CD14-positive monocyte (primary cell): ENCODE measurements at places on chromosomes 1 and 21.
A peak's percentile ranks its signal among the peaks of the same experiment; 100 is the strongest.

GRCh38 chr1:227072991-227073390 lies 132.9 kb downstream of the COQ8A start:
- no peak for DNase-seq

DNA sequence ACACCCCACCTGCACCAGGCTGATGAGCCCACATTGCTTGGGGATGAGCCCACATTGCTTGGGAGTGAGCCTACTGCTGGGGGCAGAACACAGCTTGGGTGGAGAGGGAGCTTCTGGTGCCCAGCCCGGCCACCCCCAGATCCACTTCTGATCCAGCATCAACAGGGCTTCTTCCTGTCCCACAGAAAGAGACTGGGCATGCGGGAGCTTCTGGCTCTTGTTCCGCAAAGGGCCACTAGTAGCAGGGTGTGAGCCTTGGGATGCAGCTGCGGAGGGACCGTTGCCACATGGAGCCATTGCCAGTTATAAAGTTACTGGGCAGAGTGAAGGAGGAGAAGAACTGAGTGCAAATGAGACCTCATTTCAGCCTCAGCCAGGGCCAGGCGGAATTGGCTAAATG lies 36.3 kb downstream of the PKP1 start:
- no peak for DNase-seq

DNA sequence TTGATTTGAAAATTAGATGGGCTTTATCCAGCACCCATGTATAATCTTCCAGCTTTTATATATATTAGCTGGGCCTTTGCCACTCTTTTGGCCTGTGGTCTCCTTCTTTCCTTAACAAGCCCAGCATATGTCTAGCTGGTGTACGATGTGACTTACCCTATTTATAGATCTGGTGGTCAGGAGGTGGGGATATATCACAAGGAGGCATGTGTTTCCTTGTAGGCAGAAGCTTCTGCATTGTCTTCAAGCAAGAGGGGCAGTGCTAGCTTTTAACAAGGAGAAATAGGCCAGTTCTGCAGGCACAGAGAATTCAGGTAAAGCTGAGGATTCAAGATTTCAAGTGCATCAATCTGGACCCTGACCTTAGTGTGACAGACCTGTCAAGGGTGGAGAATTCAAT lies 38.0 kb upstream of the DNASE2B start:
- no peak for DNase-seq

DNA sequence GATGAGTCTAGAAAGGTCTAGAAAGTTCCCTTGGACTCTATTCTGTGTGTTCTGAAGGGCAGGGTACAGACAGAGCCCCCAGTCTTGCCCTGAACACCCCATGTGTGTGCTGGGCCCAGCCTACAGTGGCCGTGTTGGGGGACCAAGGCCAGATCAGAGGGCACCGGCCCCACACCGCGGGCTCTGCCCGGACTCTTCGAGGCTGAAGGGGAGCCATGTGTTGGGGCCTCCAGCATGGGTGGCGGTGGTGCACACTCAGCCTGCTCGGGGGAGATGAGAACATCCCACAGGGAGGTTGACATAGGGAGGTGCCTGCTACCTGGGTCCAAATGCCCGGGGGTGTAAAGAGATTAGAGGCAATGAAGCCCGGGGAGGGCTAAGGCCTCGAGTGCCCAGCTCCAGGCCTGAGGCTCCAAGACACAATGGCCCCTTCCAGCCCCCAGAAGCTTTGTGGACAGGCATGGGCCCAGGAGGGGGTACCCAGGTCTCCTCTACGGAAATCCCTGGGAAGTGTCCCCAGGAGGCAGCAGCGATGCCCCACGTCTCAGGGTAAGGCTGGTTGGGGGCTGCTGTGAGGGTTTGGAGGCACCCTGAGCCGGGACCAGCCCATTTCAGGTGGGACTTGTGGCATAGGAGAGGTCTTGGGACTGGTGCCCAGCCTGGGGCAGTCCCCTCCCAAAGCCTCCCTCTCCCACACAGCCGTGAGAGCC lies 12.1 kb downstream of the ARHGEF16 start:
- no peak for DNase-seq

DNA sequence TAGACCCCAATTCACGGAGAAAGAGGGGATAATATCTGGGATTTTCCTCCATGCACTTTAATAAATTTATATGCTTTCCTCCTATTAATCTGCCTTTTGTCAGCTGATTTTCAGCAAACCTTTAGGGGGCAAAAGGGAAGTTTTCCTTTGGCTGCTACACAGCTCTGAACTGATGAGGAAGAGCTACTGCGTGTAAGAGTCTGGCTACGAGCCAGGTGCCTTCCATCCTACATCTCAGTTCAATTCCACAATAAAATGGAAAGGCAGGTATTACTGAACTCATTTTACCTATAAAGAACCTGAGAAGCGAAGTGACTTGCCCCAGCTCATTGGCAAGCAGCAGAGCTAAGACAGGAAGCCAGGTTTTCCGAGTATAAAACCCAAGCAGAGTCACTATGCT lies 28.3 kb upstream of the ZNF326 start:
- no peak for DNase-seq

- peak; percentile 24 for DNase-seq
Observed at GRCh38 chr1:39544327-39544726, 32.3 kb downstream of the PABPC4 start.

- DNase-seq, result no peak
Observed at GRCh38 chr1:100188617-100189016, 10.6 kb upstream of the LRRC39 start.

GRCh38 chr21:19547951-19548840 lies 1144.6 kb upstream of the TMPRSS15 start:
- DNase-seq, result no peak

GRCh38 chr1:37574834-37575480 lies 18.2 kb downstream of the DNALI1 start:
- no peak for DNase-seq

DNA sequence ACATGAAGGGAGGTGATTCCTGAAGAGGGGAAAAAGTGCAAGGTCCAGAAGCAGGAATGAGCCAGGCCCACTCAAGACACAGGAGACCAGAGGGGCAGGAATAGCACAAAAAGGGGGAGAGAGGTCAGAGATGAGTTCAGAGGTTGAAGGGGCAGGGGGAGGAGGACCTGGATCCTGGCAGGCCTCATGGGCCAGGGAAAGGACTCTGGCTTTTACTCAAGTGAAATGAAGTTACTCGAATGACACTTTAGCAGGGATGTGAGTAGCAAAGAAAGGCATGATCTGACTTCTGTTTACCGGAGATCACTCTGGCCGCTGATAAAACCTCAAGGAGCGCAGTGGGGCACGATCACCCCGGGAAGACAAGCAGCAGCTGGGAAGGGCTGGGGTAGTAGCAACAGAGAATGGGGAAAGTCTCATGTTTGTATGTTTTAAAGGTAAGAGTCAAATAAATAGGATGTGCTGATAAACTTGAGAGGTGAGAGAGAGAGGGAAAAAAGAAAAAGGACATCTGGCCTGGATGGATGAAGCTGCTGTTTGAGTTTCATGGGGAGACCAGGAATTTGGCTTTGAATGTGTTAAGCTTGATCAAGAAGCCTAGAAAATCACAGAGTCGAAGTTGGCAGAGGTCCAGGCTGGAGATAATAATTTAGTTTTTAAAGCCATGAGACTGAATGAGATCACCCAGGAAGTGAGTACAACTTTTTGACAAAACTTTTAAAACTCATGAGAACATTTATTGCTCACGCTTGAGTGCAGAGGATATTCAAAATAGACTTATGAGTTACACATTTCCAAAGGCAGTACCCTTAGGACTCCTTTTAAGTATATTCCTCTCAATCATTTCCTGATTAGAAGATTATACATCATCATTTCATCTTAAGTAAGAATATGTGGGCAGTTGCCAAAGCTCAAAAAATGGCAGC lies 156.0 kb downstream of the RERE start:
- peak; percentile 47 for DNase-seq

- no peak for DNase-seq
Observed at GRCh38 chr1:163406772-163407171, 85.0 kb downstream of the NUF2 start.

DNA sequence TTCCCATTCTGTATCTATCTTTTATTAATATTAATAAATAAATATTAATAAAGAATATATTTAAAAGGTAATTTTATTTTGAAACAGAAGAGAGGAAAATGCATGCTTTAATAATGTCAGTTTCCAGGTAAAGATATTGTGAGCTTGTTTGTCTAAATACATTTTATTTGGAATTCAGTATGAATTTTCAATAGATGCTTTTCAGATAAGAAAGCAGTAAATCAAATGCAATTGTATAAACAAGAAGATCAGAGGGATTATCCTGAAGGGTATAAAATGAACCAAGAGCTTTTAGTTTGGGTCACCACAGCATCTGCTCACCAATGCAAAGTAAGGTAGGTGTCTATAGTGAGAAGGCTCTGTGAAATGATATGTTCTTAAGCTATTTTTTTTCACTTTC lies at the start of gene TSHB:
TSHB (plus strand) TSS at position 301 of the 400 bp plus-strand sequence. CDS start 3,537 bp downstream, outside the sequence.
- no peak for DNase-seq

GRCh38 chr1:31765041-31765467 lies 914 bp upstream of the ADGRB2 start:
- no peak for DNase-seq

DNA sequence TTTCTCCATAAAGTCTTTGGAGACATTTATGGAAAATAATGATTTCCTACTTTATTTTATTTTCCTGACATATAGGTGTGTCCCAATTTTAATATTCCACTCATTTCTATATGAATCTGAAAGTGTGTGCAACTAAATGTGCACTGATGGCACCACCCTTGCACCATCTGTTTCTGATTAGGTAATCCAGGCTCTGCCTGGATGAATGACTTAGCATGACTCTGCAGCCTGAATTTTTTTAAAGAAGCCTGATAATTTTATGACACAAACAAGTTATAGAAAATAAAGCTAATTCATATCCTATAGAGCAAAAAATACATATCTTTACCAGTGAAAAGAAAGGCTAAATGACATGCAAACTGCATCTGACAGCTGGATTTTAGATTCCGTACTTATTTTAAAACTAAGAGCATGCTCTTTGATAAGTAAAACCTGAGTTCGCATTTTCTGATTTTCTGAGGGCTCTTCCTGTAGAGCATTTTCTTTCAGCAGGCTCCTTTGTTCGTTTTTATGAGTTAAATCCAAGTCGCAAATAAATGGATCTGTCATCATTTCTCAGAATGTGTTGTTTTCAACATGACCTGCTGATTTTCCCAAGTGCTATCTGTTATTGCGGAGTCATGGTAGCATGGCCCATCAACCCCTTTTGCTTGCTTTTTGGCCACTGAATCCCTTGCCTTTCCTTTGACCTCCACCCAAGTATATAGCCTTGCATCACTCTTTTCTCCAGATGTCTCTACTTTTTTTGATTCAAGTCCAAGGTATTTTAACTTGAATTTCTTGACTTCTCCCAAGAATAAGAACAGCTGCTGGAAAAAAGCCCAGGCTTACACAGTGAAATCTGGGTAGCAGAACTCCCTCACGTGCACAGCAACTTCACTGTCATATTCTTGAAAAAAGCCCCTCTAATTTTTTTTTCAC lies 52.8 kb upstream of the LYPLAL1 start:
- peak; percentile 53 for DNase-seq

- DNase-seq, result no peak
Observed at GRCh38 chr1:38242506-38242905, 195.9 kb upstream of the POU3F1 start.
